GM04503 (cell line): ENCODE measurements at places on chromosomes 5 and 9.

DNA sequence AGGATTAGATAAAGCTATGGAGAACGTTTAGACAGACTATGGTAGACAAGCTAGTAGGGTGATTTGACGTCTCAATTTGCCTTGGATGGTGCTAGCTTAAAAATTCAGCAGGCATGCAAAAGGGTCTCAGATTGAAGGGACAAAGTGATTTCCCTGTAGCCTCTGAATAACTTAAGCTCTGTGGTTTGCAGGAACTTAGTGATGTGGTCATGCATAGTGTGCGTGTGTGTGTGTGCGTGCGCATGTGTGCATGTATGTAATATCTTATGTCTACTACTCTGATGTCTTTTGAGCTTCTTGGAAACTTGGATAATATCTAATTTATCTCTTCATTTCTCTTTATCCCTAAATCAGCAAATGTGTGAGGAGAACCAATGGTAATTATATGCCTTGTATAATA lies 183.6 kb upstream of the TNC start:
- DNase-seq = no peak

- DNase-seq = no peak
Observed at GRCh38 chr9:34254966-34255825, 73.9 kb downstream of the KIF24 start.

- DNase-seq = no peak
Observed at GRCh38 chr5:94240596-94240992, 377.8 kb downstream of the KIAA0825 start.

GRCh38 chr9:127388037-127388855 lies 8.7 kb upstream of the SLC2A8 start:
- peak; percentile 84 for DNase-seq

- DNase-seq = no peak
Observed at GRCh38 chr5:36438765-36439561, 137.3 kb upstream of the RANBP3L start.

- DNase-seq = no peak
Observed at GRCh38 chr9:135525241-135526088, 4.2 kb downstream of the LCN1 start.

DNA sequence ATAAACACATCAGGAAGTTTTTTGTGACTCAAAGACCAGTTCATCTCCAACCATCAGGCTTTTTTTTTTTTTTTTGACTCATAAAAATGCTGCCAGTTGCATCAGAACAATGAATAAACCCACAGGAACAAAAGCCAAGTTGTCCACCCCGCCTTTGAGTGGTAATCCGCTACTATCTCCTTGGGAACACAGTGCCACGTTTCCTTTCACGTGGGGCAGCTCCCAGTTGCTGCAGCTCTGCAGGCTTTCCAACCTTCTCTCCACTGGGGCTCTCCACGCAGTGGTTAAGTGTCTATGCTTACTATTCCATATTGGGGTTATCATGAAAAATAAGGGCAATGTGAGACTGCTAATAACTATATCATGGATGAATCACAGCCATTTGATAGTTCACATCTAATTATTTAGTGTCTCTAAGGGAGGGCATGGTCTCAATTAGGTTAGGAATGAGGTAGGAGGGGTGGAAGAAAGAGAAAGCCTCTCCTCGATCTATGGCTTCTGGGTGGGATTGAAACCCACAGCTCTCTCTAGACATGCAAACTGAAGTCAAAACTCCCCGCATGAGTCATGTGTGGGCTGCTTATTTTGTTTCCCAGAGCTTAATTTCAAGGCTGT lies 55.8 kb upstream of the ACTBL2 start:
- peak; percentile 70 for DNase-seq

DNA sequence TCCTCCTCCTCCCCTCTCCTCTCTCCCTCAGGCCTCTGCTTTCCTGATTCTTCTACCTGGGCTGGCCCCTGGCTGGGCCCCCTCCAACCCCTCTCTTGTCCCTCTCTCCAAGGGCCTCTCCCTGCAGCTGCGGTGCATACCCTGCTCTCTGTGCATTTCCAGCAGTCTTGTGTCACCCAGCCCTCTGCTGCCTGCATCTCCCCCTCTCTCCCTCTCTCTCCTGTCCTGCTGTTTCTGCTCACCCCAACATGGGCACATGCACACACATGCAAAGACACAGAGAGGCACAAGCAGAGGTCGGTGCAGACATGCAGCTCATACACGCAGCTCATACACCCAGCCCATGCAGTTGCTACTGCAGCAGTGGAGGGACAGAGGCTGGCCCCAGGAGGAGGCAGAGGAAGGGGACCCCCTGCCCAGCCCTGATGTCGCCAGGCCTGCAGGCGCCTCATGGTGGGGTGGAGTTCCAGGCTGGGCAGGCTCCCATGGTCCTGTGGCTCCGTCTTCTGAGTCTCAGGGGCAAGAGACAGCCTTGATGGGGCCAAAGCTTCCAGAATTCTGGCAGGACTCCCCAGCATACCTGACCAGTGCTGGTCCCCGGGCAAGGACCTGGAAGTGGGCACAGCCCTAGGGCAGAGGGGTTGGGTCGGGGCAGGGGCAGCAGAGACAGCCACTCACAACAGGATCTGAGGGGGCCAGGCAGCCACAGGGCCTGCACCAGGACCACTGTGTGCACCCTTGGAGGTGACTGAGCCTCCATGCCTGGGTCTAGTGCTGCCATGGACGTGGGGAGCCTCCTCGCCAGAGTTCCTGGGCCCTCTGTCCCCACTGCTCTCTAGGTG lies 216.9 kb downstream of the C9orf50 start:
- no peak for DNase-seq

GRCh38 chr5:92468295-92468694 lies 1085.2 kb upstream of the ARRDC3 start:
- no peak for DNase-seq

- no peak for DNase-seq
Observed at GRCh38 chr5:177269232-177269895, 34.2 kb downstream of the RAB24 start.

GRCh38 chr5:195401-196160 lies 4.3 kb downstream of the LRRC14B start:
- DNase-seq = no peak

DNA sequence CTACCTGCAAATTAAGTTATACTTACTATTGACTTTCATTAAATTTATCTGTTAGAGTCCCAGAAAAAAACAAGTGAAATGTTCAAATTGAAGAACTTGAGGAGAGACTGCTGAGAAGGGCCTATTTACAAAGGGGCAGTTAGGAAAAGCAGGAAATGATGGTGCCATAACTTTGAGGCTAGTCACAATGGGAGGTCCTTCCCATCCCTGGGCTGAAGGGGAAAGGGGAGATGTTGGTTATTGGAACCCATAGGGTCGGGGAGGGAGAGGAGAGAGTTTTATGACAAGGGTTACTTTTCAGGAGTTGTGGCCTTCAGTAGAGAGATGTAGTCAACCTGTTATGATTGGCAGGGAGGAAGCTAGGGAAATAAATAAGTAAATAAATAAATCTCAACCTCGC lies 169.1 kb downstream of the DMRT2 start:
- no peak for DNase-seq

DNA sequence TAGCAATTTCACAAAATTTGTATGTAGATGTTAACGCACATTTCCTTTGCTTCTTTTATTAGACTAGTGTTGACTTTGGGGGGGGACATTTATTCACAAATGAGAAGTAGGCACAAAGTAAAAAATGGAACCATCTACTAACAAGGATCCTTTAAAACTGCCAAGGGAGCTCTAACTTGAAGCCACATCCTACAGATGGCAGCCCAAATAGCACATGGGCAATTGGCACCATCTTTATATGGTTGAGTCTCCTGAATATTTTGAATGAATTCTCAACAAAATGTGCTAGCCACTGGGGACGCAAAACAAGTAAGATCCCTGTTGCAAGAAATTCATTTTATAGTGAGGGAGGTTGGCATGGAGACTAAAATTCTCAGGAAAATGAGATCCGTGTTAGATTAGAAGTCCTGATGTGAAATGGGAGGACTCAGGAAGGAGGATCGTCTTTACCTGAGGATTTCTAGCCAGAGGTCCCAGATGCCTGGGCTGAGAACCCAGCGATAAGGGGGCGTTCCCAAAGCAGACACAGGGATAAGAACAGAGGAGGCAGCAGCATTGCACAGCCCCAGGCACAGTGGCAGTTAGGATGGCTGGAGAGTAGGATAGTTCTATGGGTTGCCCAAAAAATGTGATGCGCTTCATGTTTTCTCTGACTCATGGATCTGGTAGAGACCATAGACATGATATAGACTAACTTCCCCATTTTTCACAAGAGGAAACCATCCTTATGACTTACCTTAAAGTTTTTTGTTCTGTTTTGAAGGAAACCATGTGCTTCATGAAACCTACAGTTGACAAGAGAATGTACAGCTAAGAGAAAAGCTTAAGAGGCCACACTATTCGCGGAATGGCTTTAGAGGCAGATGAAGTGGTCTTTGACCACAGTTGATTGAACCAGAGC lies 37.4 kb downstream of the C9orf152 start:
- no peak for DNase-seq

DNA sequence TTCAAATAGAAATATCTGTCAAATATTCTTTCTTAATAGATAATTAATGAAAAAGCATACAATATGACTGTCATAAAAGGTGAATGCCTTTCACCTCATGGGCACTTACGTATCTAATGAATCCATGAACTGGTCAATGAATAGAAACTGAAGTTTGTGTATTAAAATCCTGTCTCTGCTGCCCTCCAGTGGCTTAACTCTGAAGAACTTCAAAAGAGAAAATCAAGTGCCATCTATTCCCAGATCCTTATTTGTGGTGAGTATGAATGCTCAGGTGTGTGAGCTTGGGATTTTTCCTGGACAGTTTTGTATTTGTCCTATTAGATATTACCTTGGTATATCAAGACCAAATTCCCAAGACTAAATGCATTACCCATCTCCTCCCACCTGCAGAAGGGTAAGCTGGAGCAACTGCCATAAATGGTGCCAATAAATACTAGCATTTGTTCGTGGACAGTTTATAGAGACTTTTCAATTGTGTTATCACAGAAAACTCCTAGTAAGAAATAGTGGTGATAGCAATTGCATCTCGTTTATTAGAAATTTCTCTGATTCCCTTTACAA lies 44.0 kb upstream of the SVEP1 start:
- no peak for DNase-seq

GRCh38 chr5:124986667-124987066 lies 240.2 kb upstream of the ZNF608 start:
- no peak for DNase-seq

- DNase-seq = no peak
Observed at GRCh38 chr9:86200599-86201162, 58.8 kb downstream of the C9orf153 start.

GRCh38 chr5:35131723-35132122 lies 84.0 kb upstream of the AGXT2 start:
- DNase-seq = no peak

GRCh38 chr9:5879419-5880181 lies 11.1 kb upstream of the MLANA start:
- peak; percentile 59 for DNase-seq

GRCh38 chr5:108642170-108642906 lies 105.4 kb upstream of the FER start:
- no peak for DNase-seq

DNA sequence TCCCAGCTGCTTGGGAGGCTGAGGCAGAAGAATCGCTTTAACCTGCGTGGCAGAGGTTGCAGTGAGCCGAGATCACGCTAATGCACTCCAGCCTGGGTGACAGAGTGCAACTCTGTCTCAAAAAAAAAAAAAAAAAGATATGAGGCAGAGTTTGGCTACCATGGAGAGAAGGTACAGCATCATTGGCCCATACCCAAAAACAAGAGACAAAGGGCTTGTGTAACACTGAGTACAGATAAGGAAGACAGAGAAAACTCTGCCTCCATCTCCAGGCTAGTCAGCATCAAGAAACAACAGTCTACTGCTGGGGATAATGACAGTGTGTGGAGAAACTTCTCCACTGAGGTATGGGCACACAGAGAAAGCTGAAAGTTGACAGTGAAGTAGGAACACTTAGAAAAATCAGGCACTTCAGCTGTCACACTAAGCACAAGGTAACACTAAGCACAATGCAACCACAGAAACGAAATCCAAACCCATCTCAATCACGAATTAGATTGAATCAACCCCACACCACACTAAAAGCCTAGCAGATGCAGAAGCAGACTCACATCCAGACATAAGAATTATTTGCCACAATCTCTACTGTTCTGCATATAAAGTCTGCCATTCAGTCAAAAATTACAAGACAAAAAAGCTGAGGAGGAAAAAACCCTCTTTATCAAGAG lies 10.5 kb downstream of the PJA2 start:
- no peak for DNase-seq

DNA sequence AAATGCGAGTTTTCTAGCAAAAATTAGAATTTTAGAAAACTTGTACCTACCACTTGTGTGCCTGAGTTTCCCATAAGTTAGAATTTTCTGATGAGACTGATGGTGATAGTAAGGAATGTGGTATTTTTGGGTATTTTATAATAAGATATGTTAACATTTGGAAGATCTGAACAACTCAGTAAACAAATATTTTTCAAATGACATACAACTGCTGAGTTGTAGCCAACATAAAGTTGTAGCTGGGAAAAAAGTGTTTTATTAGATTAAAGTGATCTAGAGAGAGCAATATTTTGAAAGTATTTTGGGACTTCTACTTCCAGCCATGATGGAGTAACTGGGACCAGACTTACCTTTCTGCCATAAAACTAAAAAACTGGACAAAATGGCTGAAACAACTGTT lies 37.9 kb downstream of the GEMIN5 start:
- no peak for DNase-seq

- no peak for DNase-seq
Observed at GRCh38 chr5:168530621-168531150, 1.6 kb downstream of the FBLL1 start.

DNA sequence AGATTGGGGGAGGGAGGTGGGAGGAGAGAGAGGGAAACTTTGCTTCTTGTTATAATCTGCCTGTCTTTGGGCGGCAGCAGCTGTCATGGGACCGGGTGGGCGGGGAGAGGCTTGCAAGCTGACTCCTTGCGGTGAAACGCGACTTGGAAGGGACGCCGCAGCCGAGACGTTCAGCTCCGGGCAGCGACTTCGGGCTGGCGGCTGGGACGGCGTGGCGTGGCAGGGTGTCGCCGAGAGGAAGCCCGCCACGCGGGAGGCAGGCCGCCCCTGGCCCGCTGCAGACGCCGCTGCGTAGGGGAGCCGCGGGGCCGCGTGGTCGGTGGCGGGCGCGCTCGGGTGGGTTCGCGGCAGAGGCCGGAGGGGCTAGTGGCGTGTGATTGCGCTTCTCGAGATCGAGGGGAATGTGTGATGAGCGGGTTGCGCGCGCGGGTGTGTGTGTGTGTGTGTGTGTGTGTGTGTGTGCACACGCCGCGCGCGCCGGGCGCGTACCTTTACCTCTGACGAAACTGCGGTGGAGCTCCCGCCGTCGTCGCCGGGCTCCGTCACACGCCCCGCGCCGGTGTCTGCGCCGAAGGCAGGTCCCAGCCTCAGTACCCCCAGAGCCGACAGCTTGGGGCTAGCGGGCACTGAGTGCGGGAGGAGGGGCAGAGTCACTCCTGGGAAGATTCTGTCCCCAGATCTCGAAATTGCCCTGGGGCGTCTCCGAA lies 1.7 kb downstream of the PPARGC1B start:
- no peak for DNase-seq

DNA sequence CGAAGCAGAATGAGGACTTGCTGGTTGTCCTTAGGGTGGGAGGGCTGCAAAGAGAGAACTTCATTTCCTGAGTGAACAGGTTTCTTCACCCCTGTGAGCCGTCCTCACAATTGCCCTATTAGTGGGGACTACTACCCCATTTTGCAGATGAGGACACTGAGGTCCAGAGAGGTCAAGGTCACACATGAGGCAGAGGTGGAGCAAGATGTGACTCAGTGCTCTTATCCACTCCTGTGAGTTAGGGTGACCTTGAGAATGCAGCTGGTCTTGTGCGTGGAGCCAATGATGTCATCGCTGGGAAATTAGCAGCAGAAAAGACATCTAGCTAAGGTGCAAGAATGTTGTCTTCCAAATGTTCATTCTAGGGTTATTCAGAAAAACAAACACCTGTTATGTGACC lies 26.9 kb downstream of the GPRIN1 start:
- DNase-seq = no peak

GRCh38 chr5:69364850-69365249 lies 4.5 kb downstream of the AK6 start:
- no peak for DNase-seq
